CD14-positive monocyte (primary cell): ENCODE measurements at places on chromosomes 11 and 22.

- no peak for DNase-seq
These were observed 120.9 kb downstream of the SLC17A6 start for GRCh38 chr11:22459048-22459447.

GRCh38 chr11:33552756-33553155 is 147.9 kb downstream of the C11orf91 start:
- DNase-seq, result no peak

DNA sequence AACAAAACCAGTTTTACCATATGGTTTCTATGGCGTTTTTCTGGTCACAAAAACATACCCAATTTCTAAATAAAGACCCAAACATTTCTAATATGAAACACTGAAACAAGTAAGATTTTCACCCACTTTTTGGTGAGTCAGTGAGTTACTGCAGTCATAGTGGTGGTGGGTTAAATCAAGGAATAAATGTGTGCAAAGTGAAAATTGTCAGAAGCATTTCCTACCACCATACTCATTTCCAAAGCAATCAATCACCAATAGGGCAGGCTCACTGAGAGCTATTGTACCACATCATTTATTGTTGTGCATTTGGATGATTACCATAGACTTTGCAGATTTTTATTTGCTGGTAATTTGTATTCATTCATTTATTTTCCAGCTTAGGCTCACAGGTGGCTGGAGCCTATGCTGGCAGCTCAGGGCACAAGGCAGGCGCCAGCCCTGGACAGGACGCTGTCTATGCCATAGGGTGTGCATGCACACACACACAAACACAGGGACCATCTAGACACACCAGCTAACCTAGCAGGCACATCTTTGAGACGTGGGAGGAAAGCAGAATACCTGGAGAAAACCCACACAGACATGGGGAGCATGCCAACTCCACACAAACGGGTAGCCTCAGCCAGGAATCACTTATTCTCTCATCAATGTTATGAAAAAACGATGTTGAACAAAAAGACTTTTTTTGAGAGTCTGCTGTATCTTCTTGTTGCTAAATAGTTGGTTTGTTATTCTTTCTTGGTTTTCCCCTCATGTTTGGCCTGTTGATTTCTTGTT is 5.1 kb downstream of the FAM118B start:
- DNase-seq, result no peak

DNA sequence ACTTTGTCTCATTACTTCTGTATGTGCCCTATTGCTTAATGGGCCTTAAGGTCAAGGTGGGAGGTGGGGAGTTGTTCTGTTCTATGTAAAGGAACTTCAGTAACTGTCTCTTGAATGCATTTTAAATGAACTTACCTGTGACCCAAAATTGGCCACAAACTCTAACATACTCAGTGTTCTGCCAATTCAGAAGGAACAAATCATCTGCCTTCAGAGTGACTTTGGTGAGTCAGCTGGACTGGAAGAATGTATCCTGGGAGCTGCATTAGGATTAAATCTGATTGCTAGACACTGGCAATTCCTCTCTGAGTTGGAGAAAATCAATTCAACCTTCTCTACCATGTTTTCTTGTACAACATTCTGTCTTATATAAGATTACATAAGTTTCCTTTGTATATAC is 1104.8 kb downstream of the DLG2 start:
- DNase-seq, result no peak

GRCh38 chr11:23684701-23685100 is 812.2 kb upstream of the LUZP2 start:
- no peak for DNase-seq

GRCh38 chr22:26751217-26751616 is 93.8 kb downstream of the MIAT start:
- DNase-seq, result no peak

- no peak for DNase-seq
These were observed 14.7 kb upstream of the IFT27 start for GRCh38 chr22:36790648-36791047.

DNA sequence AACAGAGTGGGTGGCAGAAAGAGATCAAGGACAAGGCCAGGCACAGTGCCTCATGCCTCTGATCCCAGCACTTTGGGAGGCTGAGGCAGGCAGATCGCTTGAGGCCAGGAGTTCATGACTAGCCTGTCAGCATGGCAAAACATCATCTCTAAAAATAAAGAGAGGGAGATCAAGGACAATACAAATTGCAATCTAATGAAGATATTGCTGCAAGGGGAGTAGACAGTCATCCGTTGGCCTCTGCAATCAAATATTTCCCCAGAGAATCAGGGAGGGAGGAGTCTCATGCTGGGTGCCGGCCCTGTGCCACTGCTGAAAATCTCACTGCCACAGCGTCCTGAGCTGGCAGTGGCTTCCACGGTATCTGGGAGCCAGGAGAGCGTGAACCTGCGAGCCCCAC is 19.4 kb upstream of the IL17RA start:
- DNase-seq, result no peak

- DNase-seq, result peak; percentile 1
These were observed 86.6 kb downstream of the DGCR2 start for GRCh38 chr22:19035474-19036228.

GRCh38 chr11:127631974-127632373 is 631.4 kb upstream of the KIRREL3 start:
- DNase-seq, result no peak

DNA sequence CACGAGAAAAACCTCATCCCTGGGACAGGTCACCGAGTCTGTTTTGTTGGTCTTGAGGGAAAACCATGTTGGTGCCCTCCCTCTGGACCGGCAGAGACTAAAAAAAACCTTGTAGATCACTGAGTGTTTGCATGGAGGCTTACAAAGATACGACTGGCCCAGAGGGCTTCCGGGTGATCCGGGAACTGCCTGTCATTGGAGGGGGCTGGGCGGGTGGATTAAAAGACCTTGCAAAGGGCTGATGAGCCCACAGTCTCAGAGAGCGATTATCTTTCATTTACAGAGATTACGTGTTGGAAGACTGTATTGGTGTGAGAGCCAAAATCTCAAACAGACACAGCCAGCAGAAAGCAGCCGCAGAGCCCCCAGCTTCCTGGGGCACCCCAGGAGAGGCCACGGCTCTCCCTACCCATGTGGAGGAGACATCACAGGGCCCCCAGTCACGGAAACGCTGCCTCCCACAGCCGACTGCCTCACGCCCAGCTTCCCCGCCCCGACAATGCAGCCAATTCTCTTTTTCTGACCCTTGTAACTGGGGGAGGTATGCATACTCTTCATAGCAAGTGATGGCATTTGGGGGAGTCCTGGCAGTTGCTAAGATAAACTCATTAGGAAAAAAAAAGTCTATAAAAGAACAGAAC is 426.4 kb downstream of the CTTN start:
- DNase-seq, result no peak

- DNase-seq, result no peak
These were observed 48.5 kb upstream of the DDI1 start for GRCh38 chr11:103987629-103988594.

- no peak for DNase-seq
These were observed 507.1 kb upstream of the CCDC90B start for GRCh38 chr11:83793310-83793709.

- peak; percentile 46 for DNase-seq
These were observed 49.3 kb downstream of the SCUBE1 start for GRCh38 chr22:43293655-43294392.

DNA sequence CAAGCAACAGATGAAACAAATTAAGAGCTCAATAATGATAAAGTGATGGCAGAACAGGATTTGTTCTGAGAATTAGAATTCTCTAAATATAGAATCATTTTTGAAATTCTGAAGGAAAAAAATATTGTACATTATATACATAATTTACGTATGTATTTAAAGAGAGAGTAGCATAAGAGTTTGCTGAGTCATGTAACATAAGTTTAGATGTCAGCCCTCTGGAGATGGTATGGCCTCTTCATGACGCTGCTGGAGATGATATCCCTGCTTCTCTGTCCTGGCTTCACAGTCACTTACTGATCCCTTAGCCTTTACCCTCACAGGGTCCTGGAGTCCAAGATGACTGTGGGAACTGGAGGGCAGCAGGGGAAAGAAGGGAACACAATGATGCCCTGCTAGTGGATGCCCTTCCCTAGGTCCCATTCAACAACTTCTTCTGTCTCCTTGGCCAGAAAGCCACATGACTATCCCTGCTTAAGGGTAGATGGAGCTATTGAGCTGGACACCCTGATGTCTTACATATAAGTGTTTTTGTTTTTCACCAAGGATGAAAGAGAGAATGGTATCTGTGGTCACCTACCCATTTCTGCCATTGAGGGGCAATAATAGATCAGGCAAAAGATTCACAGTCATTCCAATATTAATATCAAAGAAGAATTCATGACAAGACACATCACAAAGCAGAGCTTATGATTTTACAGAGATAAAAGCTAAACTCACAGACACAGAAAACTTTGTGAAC is 753.1 kb downstream of the TBC1D22A start:
- DNase-seq, result no peak

- no peak for DNase-seq
These were observed 615.9 kb upstream of the FAT3 start for GRCh38 chr11:91608677-91609076.
